Activated naive CD8-positive, alpha-beta T cell treated with anti-CD3 and anti-CD28 coated beads, Interleukin-2, amount 50 U/mL, for 16 hours (primary cell): ENCODE measurements at places on chromosomes 6 and 20.

- no peak for DNase-seq
Measured at GRCh38 chr6:50591135-50591534, 122.2 kb upstream of the TFAP2D start.

- no peak for DNase-seq
Measured at GRCh38 chr6:167152862-167153261, 4.9 kb downstream of the GPR31 start.

GRCh38 chr20:63442100-63442493 is 30.4 kb downstream of the KCNQ2 start:
- peak; percentile 39 for DNase-seq

DNA sequence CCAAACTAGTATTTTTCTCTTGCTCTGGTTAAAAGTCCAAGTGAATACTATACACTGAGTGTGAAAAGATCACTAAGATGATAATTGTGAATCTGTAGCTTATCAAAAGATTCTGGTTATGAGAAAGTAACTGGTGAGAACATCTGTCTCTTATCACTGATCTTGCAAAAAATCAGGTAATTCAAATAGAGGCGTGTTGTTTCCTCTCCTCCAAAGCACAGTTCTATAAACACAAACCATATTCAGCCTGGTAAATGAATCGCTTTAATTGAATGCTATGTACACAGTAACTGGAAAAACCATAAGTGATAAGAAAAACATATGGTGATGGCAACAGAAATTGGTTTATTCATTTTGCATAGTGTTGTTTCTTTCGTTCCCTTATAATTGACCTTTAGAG is 161.0 kb downstream of the RALGAPA2 start:
- no peak for DNase-seq

DNA sequence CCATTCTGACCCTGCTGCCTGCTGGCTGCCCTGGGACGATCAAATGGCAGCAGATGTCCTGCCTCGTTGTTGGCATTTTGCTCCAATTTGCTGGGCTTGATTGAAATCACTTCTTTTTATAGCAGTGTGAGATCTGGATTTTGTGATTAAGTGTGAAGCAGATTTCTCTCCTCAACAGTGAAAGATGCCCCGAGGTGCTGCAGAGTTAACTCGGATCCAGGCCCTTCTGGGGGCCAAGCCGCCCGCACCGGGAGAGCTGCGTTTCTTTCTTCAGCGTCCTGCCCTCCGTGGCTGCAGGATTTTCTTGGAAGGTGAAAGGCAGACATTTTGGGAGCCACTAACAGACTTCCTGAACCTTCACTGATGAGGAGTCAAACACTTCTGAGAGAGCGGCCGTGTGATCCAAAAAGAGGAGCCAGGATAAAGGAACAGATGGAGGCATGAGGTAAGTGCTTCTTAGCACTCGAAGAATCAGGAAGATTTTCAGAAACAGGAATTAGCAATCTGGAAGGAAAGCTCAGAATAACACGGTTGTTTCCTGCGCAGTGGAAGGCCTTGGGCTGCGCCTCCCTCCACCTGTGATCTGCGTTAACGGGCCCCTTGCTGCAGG is 139.5 kb upstream of the AFDN start:
- no peak for DNase-seq
